ENCODE measurements at places on chromosomes 2 and 18.

DNA sequence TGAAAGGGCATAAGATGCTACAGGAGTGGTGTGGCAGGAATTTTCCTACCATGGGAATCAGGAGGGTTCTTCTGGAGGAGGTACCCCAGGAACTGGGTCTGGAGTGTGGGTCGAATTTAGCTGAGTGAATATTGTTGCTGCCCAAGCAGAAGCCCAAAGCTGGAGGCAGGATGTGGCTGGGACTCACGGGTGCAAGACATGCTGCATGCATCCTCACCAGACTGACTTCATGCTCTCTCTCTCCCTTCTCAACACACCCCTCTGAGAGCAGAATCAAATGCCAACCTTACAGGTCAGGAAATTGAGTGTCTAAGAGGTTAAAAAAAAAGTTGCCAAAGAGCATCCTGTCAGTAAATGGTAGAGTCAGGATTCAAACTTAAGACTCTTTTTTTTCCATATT is 78.8 kb upstream of the TTC39C start:
- H3K4me1 ChIP-seq: no peaks in the 10 kb centered on the region
- H3K27ac ChIP-seq: no peak overlapping the region
- no peak for DNase-seq
- no peak overlapping the region for H3K4me3 ChIP-seq
- H3K27me3 ChIP-seq: no peaks in the 10 kb centered on the region
- no peaks in the 10 kb centered on the region for H3K36me3 ChIP-seq

DNA sequence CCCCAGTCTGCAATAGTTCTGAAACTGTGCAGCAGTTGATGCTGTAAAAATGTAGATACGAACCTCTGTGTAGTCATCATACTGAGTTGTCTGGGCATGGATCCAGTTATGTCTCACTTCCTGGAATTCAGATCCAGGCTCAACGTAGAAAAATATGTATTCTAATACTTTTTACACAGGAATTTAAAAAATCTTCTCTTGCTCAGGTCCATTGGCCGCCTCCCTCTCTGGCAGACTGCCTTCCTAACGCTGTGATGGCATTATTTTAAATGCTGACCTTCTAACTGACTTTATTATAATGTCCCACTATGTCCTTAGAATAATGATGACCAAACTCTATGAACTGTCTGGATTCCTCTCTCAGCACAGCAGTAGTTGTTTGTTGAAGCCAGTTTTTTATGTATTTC is 119.6 kb downstream of the FEZ2 start:
- no peaks in the 10 kb centered on the region for H3K36me3 ChIP-seq
- no peak overlapping the region for H3K4me3 ChIP-seq

GRCh38 chr2:6955511-6956136 is 38.4 kb downstream of the RNF144A start:
- no peaks in the 10 kb centered on the region for H3K27me3 ChIP-seq
- H3K4me1 ChIP-seq: no peaks in the 10 kb centered on the region
- no peaks in the 10 kb centered on the region for H3K36me3 ChIP-seq
- DNase-seq: peak; percentile 7

DNA sequence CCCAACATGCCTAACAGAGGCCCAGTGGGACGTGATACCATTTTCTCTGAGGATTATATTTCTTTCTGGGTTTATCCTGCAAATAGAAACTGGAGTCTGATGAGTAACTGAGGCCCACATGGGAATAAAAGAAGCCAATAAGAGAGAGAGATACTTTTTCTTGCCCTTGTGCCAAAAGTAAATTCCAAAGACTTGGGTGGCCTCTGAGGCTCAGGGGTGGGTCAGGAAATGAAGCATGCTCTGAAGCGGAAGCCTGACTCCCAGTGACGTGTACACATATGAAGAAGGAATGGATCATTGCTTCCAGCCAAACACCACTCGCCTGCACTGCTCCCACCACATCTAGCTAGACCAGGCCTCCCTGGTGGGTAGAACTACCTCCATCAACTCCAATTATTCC is 273.6 kb upstream of the NCKAP5 start:
- DNase-seq: no peak
- H3K4me1 ChIP-seq: no peaks in the 10 kb centered on the region
- no peak overlapping the region for H3K4me3 ChIP-seq
- no peak overlapping the region for H3K27ac ChIP-seq

DNA sequence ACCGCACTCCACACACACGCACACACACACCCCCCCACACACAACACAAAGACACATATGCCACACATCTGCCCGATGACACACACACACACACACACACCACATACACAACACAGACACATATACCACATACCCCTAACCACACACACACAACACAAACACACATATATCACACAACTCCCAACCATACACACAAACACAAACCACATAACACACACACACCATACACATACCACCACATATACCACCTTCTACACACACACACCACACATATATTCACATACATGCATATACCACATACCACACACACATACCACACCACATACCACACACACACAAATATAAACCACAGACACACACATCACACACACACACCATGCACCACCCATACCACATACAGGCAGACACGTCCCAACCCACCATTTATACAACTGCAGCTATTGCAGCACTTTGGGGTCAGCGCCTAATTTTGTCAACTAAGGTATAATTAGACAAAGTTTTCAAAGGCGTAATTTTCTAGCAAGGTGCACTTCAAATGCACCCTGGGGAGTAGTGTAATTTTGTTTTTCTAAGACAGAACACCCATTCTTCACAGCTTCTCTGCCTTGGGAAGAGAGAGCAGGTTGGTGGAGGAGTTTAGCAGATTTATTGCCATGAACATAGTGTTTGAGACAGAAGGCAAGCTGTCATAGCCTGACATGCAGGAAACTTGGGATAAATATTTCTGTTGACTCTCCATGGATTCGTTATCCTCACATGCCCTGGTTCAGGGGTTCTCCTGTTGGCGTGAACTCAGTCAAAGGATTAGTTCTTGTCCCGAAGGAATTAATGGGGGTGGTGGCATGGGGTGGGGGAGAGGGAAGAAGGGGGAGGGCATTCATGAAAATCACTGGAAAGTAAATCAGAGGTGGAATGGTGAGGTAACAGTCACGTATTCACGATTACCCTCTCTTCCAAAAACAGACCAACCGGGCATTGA is 416.1 kb downstream of the LPIN1 start:
- 0 out of 2 replicates have a peak, but pooled peaks cover 4% of the 10 kb centered on the region for H3K4me1 ChIP-seq
- H3K4me3 ChIP-seq: no peak overlapping the region
- H3K36me3 ChIP-seq: no peaks in the 10 kb centered on the region
- no peak overlapping the region for H3K27ac ChIP-seq
- no peaks in the 10 kb centered on the region for H3K27me3 ChIP-seq

DNA sequence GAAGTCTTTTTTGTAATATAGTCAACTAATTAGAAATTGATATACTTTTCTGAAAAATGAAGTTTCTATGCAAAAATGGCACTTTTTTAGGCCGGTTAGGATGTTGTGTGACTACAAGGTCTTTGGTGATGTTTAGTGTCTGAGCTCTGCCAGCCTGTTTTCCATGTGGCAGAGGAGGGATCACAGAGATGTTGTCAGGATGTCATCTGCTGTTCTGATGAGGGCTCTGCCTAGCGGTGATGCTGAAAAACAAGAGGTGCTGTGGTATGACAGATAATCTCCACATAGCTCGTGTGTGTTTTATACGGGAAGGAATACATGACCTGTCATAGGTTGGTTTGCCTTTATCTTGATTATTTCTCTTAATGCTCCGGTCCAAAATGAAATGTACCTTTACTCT is 12.0 kb upstream of the IAH1 start:
- H3K27ac ChIP-seq: no peak overlapping the region
- no peaks in the 10 kb centered on the region for H3K27me3 ChIP-seq
- peaks cover 20% of the 10 kb centered on the region for H3K36me3 ChIP-seq
- no peaks in the 10 kb centered on the region for H3K4me1 ChIP-seq
- H3K4me3 ChIP-seq: no peak overlapping the region

DNA sequence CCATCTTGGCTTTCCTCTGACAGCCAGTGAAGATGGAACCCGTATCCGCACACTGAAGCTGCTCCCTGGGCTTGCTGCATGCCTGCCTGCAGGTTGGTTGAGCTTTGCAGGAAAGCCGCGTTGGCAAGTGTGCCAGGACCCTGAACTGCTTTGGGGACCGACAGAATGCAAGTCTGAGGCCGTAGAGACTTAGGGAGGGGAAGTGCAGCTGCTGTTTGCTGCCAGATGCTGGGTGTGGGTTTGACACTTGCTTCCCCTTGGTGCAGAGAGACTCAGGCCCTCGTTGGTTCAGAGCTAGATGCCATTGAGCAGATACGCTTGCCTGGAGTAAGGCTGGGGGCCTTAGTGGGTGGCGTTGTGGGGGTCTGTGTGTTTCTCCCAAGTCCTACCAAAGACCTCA is 13.1 kb upstream of the PHLPP1 start:
- H3K27ac ChIP-seq: no peak overlapping the region
- no peak overlapping the region for H3K4me3 ChIP-seq
- no peaks in the 10 kb centered on the region for H3K36me3 ChIP-seq
- H3K27me3 ChIP-seq: no peaks in the 10 kb centered on the region

DNA sequence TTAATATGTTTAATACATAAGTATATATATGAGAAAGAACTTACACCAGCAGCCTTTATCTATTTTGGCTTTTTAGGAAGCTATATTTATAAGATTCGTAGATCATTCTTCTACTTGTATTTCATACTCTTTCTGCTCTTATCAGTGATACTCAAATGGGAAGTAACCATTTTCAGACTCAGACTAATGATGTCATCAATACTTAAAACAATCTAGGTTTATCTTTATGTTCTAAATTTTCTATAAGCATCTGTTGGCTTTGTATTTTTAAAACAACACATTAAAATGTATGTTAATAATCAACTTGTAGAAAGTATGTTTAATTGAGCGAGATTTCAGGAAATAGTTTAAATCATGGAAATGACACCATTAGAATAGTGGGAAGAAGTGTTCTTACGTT is 50.9 kb upstream of the DYSF start:
- DNase-seq: no peak
- H3K4me3 ChIP-seq: no peak overlapping the region
- H3K27ac ChIP-seq: no peak overlapping the region
- H3K4me1 ChIP-seq: no peaks in the 10 kb centered on the region
- no peaks in the 10 kb centered on the region for H3K27me3 ChIP-seq

GRCh38 chr18:35949903-35950627 is 22.4 kb upstream of the RMP24 start:
- H3K36me3 ChIP-seq: no peaks in the 10 kb centered on the region
- H3K4me1 ChIP-seq: peaks cover 8% of the 10 kb centered on the region
- no peaks in the 10 kb centered on the region for H3K27me3 ChIP-seq
- H3K27ac ChIP-seq: no peak overlapping the region
- no peak overlapping the region for H3K4me3 ChIP-seq
- peak; percentile 74 for DNase-seq

- no peak overlapping the region for H3K4me3 ChIP-seq
- DNase-seq: no peak
- H3K27ac ChIP-seq: no peak overlapping the region
- no peaks in the 10 kb centered on the region for H3K4me1 ChIP-seq
- H3K36me3 ChIP-seq: no peaks in the 10 kb centered on the region
- no peaks in the 10 kb centered on the region for H3K27me3 ChIP-seq
These were observed 16.2 kb downstream of the SALL3 start for GRCh38 chr18:78995740-78996395.

DNA sequence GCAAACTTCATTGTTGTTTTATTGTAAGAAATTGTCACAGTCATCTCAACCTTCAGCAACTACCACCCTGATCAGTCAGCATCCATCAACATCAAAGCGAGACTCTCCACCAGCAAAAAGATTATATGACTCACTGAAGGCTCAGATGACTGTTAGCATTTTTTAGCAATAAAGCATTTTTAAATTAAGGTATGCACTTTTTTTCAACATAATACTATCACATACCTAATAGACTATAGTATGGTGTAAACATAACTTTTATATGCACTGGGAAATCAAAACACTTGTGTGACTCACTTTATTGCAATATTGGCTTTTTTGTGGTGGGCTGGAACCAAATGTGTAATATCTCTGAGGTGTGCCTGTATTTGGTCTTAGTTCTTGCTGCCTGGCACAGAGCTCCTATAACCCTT is 15.6 kb downstream of the SCN1A start:
- H3K36me3 ChIP-seq: no peaks in the 10 kb centered on the region
- no peak for DNase-seq
- no peak overlapping the region for H3K4me3 ChIP-seq
- no peaks in the 10 kb centered on the region for H3K4me1 ChIP-seq
- no peak overlapping the region for H3K27ac ChIP-seq

GRCh38 chr2:224268441-224268840 is 133.5 kb downstream of the FAM124B start:
- no peak overlapping the region for H3K27ac ChIP-seq
- no peak overlapping the region for H3K4me3 ChIP-seq
- no peaks in the 10 kb centered on the region for H3K27me3 ChIP-seq

DNA sequence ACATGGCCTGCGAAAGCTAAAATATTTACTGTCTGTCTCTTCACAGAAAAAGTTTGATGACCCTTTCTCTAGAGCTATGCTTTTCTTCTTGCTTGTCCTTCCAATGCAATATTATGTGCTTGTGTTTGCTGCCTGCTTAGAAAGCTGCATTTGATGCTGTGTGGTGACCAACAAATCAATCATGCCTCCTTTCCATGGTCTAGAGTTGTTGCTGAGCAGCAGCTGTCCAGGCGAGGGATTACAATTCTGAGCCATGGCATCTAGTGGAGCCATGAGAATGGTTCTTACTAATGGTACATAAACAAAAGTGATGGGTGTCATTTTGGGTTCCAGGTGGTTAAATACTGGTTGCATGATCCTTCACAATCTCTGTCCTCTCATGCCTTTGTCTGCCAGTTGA is 1142.1 kb downstream of the DPP10 start:
- no peak for DNase-seq
- H3K4me1 ChIP-seq: no peaks in the 10 kb centered on the region
- H3K4me3 ChIP-seq: no peak overlapping the region
- no peaks in the 10 kb centered on the region for H3K27me3 ChIP-seq

GRCh38 chr2:70679259-70679658 is 88.7 kb downstream of the ADD2 start:
- no peaks in the 10 kb centered on the region for H3K27me3 ChIP-seq
- no peak for DNase-seq
- H3K27ac ChIP-seq: no peak overlapping the region

GRCh38 chr2:144349674-144350073 is 170.2 kb downstream of the ZEB2 start:
- H3K4me1 ChIP-seq: no peaks in the 10 kb centered on the region
- no peak for DNase-seq
- H3K27me3 ChIP-seq: no peaks in the 10 kb centered on the region
- H3K4me3 ChIP-seq: no peak overlapping the region
- no peaks in the 10 kb centered on the region for H3K36me3 ChIP-seq

DNA sequence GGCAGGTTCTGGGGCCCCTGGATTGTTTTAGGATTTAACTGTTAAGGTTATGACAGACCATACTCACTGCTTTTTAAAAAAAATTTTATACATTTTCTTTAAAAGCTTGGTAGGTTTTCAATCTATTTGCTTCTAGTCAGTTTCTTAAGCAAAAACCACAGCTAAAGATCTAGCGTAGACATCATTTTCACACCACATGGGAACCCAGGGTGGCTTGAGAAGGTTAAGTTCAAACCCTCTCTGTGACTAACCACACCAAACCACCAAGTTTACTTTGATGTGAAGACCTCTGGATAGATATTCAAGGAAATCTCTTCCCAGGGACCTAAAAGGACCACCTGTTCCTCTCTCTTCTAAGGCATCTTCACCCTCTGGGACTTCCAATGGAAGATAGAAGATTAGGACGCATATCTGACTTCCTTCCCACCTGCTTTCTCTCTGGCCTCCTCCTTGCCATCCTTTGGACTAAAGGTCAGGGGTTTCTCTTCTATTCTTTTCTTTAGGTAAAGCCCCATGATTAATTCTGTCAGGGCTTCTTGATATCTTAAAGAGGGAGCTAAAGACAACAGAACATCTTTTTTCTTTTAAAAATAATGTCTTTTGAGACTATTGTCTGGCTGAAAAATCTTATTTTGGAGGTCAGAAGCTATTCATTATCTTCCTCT is 32.3 kb downstream of the FOSL2 start:
- H3K4me3 ChIP-seq: no peak overlapping the region
- H3K27ac ChIP-seq: no peak overlapping the region
- H3K36me3 ChIP-seq: no peaks in the 10 kb centered on the region
- no peak for DNase-seq

All from Karpas-422 (cell line).